Endothelial cell of umbilical vein (primary cell): ENCODE measurements at places on chromosomes 3 and 15. TPM values are rescaled to one million over a fixed set of nuclear protein-coding genes. Genes with fewer than 3 reads are reported as not detected.

DNA sequence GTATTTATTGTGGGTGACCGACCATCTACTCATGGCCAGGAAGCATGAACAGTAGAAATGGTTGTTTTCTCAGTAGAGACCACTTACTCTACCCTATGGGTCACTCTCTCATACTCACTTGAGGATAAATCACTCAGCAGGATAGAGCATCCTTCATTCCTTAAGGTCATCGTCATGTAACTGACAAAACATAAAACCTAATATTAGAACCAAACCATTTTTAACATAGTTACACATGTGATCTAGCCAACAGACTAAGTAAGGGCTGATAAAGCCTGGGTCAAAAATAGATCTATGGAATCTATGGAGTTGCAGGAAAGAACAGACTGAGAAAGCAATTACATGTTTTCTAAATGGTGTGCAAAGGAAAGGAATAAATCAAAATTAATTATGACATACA is 769.1 kb downstream of the NTRK3 start:
- DNase-seq = no peak

Gene PCCB
- 28.6 and 35.4 TPM in 2 replicates for total RNA-seq

GRCh38 chr3:113736548-113737089 is 9.4 kb downstream of the NAA50 start:
- DNase-seq = peak; percentile 79

GRCh38 chr3:140010391-140010790 is 75.4 kb downstream of the CLSTN2 start:
- DNase-seq = no peak

DNA sequence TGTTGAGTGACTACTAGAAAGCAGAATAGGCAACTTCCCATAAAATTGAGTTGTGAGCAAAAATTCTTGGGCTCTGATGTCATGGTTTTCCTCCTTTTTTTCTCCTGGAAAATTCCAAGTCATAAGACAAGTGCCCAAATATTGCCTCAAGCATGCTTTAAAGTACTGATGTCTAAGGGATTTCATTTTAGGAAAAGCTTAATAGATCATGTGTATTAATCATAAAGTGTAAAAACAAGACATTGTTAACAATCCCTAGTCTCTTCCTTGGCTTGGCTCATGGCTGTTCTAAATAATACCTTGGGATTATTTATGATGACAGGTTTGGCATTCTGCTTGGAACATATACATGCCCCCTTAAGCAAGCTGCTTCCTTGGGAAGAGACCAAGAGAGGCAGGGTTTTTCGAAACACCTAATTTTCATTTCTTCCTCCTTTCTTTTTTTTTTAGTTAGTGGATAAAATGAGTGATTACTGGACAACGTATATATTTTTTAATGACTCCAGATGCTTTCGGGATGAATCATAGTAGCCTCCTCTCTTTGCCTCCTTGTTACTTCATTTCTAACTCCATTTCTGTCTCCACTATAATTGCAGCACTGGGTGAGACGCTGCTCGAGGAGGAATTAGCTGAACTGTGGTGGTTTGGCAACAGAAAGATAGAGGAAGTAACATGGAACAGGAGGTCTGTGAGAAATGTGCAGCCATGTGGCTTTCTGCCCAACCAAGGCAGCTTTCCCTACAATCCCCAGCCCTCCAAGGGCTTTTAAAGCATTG is 104.9 kb downstream of the TPRG1 start:
- DNase-seq = no peak

DNA sequence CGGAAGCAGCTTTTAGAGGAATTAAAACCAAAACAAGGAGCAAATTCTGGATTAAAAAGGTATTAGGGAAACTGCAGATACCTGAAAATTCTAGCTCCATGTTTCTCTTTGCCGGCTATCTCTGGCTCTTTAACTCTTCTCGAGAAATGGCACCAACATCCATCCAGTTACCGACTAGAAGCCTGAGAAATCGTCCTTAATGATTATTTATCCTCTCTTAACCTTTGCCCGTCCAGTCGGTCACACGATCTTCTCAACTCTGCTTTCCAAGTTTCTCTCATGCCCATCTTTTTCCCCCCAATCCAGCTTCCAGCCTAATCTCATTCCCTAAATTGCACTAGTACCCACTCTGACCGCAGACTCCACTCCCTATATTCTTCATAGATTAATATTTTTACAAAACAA is 596 bp upstream of the SGO1 start:
- no peak for DNase-seq

Gene CYP11A1
- total RNA-seq = not detected in 2 replicates

DNA sequence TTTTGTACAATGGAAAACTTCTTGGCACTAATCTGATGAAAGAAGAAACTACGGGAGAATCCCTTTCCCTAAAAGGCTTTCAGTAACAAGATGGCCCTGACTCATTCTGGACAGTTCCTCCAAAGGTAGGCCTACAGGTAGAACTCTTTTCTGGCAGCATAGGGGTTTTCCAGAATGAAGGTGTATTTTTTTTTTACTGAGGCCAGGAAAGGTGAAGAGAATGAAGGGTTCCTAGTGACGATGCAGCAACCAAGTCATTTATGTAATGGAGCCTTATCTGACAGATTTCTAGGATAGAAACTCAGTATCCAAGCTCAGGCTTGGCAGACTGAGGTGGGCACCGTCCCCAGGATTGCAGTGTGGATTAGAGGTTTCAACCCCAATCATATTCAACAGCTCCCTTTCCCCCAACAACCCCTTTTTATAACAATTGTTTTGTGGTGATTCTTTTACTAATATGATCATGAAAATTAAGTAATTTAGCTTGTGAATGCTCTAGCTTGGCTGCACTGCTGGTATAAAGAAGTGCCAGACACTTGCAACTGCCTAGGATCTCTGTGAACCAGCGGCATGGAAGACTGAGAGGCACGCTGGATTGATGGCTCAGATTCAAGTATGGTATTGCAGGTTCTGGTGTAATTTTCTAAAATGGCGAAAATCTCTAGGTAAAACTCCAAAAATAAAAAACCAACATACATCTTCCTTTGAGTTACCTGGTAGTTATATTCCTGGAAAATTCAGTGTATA is 8.7 kb upstream of the TRIM69 start:
- DNase-seq = no peak

- no peak for DNase-seq
Observed at GRCh38 chr3:10339376-10339955, 18.6 kb upstream of the SEC13 start.

DNA sequence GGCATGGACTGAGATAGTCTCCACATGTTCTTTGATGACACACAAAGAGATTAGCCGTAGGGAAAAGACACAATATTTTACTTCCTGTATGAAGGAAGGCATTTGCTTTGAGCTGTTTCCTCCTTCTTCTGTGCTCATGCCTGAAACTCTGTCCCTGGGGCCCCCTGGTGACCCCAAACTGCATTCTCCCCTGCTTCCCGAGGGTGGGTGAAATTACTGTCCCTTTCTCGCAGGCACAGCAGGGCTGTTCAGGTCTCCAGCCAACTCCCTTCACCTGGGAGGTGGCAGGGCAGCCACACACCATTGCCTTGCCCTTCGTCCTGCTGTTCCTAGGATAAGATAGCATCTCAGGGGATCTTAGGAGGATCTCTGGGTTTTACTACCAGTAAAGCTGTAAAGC is 79.2 kb downstream of the GABRG3 start:
- DNase-seq = no peak

DNA sequence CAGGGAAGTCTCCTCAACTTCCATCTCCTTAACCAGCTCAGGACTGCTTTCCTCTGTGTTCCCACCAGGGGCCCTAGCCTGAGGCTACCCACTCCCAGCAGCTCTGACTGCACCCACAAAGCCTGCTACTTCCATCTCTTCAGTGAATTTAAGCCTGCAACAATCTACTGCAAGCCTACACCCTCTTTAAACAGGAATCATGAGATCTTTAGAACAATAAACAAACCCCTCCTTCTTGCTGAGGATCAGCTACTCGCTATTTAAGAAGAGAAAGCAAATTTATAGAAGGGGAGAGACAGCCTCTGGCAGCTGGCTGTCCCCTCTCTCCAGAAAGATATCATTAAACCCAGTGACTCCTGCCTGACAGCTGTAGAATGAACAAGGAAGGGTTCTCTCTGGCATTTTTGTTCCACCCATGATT is 51.9 kb downstream of the ARHGAP31 start:
- no peak for DNase-seq

Gene DNASE1L3
- total RNA-seq = 0.95 and 0.99 TPM in 2 replicates

DNA sequence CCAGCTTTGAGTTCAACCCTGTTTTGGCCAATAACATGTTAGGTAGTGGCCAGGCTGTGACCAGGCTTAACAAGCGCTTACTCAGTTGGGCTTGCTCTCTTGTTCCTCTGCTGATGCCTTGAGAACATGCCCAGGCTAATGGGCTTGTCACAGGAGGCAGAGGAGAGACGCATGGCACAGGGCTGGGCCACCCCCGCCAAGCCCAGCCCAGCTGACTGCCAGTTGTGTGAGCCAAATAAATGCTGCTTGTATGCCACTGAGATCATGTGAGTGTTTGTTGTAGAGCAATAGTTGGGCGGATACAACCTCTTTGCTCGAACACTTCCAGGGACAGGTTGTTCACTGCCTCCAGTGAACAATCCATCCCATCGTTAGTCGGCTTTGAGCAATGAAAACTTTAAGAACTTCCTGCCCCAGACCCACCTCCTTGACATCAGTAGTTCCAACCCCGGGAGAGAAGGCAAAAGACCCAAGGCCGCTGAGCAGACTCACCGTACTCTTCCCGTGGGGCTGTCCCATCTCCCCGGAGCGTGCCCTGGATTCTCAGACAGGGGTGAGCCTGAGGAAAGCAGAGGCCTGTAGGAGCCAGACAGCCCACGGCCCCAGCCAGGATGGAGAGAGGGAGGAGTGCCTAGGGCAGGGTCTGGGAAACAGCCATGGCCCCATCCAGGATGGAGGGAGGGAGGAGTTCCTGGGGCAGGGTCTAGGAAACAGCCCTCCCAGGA is 4.1 kb downstream of the PLA2G4F start:
- DNase-seq = no peak

DNA sequence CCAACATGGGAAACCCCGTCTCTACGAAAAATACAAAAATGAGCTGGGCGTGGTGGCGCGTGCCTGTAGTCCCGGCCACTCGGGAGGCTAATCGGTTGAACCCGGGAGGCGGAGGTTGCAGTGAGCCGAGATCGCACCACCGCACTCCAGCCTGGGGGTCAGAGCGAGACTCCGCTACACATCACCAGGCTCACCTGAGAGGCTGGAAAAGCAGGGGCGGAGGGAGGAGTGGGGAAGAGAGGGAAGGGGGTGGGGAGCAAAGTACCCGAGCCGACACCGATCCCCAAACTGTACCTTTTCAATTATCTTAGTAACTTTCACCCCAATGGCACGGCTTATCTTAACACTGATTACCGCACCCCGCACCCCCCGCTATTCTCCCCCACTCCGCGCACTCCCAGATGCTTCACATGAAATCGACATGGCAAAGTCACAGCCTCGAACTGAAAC is 46.4 kb upstream of the SYNM start:
- no peak for DNase-seq

GRCh38 chr15:97045666-97046421 is 715.3 kb downstream of the NR2F2 start:
- no peak for DNase-seq

DNA sequence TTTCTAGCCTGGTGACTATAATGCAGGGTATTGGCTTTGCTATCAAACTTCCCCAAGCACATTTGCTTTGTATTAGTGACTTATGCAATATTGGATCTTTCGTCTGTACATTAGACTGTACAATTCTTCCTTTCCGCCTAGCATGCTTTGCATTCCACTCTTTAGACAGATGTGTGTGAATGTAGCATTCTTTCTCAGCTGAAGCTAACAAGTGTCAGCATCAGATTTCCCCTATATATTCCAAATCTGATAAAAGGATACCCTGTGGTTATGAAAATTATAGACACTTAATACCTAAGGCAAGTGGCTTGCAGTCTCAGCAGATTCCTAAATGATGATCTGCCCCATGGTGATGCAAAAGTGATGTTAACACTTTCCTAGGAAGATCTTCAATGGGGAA is 360.1 kb downstream of the CNTN4 start:
- DNase-seq = no peak

Gene CALML4
- total RNA-seq = 5.9 and 10.1 TPM in 2 replicates

Gene CEP63
- total RNA-seq = 24.9 and 29.4 TPM in 2 replicates

DNA sequence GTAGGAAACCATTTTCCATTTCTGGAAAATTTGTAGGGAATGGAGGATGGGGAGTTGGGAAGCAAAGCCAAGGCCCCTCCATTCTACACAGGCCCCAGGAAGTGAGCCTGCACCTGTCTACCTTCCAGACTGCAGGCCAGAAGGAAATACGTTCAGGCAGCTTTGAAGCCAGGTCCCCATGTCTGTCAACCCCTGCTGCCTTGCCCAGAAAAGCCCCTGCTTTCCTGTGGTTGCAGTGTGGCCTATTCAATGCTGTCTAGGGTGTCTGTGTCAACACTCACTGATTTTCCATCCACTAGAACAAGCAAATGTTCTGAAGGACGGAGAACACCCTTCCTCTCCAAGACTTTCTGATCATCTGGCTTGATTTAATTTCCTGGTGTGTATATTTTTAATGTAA is 281.9 kb downstream of the TLE3 start:
- no peak for DNase-seq

GRCh38 chr15:64845183-64845611 is 3.5 kb downstream of the PLEKHO2 start:
- peak; percentile 53 for DNase-seq

DNA sequence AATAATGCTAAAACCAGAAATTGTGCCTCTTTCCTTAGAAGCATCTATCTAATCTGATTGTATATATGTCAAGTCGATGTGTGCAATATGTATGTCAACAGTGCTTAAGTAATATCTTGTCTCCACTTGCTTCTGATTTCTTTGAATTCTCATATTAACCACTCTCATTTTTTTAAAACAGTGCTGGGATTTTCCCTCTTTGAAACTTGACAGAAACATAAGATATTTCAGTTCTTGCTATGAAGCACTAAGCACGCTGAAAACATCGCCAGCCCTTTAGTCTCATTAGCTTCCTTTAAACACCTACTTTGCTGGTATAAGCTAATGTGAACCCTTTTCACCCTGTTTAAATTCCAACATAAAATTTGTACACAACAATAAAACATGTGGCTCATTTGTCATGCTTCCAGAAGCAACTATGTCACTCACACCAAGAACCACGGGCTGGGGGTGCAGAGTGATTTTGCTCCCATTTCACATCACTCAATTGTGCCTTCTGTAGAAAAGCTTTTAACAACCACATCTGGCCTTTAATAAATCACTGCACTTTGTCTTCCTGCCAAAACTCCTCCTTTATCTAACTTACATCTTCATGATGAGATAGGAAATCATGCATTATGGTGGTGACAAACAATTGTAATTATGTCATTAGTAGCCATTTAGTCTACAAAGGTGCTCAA is 185.2 kb downstream of the FOXP1 start:
- peak; percentile 24 for DNase-seq

DNA sequence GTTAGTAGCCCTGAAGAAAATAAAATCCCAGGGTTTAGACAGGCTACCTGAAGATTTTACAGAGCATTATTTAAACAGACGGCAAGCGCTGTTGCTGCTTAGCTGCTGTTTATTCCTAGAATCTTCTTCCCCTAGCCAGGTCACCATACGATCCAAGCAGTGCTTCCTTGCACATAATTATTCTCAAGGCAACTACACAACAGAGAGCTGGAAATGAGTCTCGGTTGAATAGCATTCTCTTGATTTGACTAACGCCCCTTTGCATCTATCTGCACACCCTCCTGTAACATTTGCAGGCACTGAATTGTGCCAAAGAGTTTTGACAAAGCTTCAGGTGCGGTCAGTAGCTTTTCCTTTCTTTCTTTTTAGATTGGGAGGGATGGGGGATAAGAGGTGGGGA is 564.4 kb downstream of the TBL1XR1 start:
- DNase-seq = no peak
